ENCODE measurements at places on chromosomes 11 and 22. TPM values are rescaled to one million over a fixed set of nuclear protein-coding genes. Genes with fewer than 3 reads are reported as not detected.

- no peak for DNase-seq
Measured at GRCh38 chr11:59221441-59221840, 8.7 kb upstream of the MPEG1 start.

- no peak for DNase-seq
Measured at GRCh38 chr11:1008001-1008802, 28.3 kb downstream of the MUC6 start.

GRCh38 chr22:48647606-48648515 lies 1179.8 kb downstream of the BRD1 start:
- no peak for DNase-seq

- DNase-seq, result no peak
Measured at GRCh38 chr11:122715548-122716440, 60.3 kb downstream of the UBASH3B start.

Gene ENTHD1
- polyA plus RNA-seq, result not detected

GRCh38 chr11:120883404-120884080 lies 140.4 kb upstream of the TBCEL start:
- DNase-seq, result peak; percentile 72

GRCh38 chr11:123624974-123625373 lies 29.4 kb downstream of the SCN3B start:
- no peak for DNase-seq

DNA sequence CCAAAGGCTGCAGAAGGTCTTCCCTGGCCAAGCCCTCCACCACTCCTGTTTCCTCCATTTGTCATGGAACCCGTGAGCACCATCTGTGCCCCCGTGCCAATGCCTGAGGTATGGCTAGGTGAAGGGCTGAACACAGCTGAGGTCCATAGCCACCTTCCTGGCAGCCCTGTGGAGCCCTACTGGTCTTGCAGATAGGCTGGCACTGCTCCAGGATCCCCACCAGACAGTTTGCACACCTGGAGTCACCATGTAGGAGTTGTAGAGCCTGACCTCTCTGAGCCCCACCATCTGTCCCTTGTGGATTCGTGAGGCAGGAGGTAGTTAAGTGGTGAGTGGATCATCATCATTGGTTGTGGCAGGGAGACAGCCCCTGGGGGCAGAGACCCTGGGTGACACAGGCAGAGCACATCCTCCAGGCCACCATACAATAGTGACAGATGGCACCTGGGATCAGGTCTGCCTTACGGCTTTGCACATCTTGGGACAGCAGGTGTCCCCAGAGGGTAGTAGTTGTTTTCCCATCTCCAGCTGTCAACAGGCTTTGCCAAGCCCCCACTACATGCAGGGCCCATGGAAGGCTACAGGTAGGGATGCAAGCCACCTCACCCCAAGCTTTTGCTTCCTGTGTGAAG lies 52.5 kb upstream of the SUSD2 start:
- no peak for DNase-seq

DNA sequence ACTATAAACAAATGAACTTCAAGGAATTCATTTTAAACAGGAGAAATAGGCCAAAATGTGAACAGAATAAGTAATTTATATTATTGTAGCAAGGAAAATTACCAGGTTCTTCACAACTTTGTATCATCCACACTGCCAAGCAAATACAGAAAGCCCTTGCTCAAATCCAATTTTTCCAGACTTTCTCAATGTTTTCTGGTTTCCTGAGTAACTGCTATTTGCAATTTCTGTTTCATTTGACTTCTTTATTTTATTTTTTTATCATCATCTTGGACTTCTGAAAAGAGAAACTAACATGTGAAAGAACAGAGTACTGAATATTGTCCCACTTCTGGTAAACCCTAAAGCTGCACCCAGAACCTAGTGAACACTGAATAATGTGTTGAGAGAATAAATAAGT lies 61.0 kb downstream of the SLC1A2 start:
- no peak for DNase-seq
